Activated CD4-positive, alpha-beta T cell treated with anti-CD3 and anti-CD28 coated beads, Interleukin-2, amount 10 ng/mL, durations not matched to agents 24 days and 14 days (primary cell): ENCODE measurements at places on chromosomes 16 and 17. TPM values are rescaled to one million over a fixed set of nuclear protein-coding genes. Genes with fewer than 3 reads are reported as not detected.

The YBX2 gene
- total RNA-seq, result 0.21 and 0.33 TPM in 2 replicates

DNA sequence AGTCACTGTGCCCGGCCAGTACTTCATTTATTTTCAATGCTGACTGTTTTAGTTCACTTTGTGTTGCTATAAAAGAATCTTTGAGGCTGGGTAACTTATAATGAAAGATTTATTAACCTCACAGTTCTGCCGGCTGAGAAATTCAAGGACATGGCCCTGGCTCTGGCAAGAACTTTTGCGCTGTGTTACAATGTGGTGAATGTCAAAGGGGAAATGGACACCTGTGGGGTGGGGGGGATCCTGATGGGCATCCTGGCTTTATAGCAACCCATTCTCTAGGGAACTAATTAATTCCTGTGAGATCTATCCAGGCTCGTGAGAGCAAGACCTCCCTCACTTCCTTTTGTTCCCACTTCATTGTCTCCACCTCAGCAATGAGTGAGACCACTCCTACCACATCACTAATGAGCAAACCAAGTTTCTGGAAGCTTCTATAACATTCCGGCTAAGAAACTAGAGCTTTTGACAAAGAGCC is 17.1 kb upstream of the CDH3 start:
- DNase-seq, result no peak

- peak; percentile 60 for DNase-seq
Observed at GRCh38 chr16:89562939-89563338, 2.5 kb downstream of the RPL13 start.

The UNC13D gene
- total RNA-seq, result 158 and 161 TPM in 2 replicates

- no peak for DNase-seq
Observed at GRCh38 chr17:7094652-7095019, 14.6 kb upstream of the CLEC10A start.

The IGSF6 gene
- total RNA-seq, result not detected in 2 replicates

DNA sequence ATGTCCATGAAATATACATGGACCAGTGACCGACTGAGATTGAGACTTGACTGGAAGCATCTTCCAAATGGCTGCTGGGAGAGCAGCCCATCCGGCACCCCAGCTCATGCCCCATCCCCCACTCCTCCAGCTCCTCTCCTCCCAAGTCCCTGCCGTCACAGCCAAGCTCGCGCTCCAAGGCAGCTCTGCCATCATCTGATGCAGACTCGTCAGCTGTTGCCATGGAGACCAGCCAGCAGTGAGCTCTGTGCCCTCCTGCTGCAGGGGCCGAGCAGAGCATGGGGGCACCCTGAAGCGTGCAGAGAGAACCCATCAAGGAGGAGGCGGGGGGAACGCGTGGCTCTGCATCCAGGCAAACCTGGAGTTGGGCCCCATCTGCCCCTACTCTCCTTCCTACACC is 74.5 kb upstream of the TNRC6C start:
- DNase-seq, result no peak

DNA sequence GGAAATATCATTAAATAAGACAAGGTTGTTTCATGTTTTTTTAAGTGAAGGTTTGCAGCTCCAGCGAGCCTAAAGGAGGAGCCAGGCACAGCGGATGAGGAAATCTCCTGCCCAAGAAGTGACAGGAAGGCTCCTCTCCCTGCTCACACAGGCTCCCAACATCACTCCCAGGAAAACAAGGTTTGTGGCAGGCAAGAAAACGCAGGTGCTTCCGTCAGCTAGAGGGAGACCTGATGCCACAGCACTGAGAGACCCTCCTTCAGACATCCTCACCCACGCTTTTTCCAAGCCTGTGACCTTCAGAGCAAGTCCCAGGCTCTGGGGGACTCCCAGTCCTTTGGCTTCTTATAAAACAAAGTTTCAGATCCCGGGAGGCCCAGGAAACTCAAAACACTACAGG is 89.7 kb downstream of the ZNF423 start:
- no peak for DNase-seq

GRCh38 chr16:58346831-58347371 is 45.4 kb upstream of the GINS3 start:
- DNase-seq, result no peak

GRCh38 chr16:81782236-81782635 is 3.1 kb downstream of the PLCG2 start:
- no peak for DNase-seq

GRCh38 chr17:37361543-37361942 is 14.2 kb upstream of the C17orf78 start:
- no peak for DNase-seq

DNA sequence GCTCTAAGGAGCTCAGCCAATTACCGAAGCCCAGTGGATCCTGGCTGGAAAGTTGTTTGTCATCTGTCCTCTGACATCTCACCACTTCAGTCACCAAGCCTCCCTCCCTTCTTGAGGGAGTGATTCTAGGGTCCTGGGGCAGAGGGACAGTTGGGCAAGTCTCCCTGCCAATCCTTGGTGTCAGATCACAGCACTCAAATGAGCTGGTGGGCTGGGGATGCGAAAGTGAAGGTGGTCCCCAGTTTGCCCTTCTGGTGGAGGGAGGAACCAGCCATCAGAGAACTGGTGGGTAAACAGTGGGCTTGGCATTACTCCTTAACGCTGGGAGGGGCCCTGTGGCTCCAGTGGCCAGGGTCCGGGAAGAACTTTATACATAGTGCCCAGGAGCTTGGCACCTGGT is 4.4 kb upstream of the CALB2 start:
- DNase-seq, result no peak

- DNase-seq, result peak; percentile 91
Observed at GRCh38 chr17:4498461-4499397, at the start of gene SPNS2. SPNS2 (plus strand) TSS chr17:4498881; CDS start chr17:4499048, 167 bp downstream.

The IL17C gene
- not detected in 2 replicates for total RNA-seq

GRCh38 chr16:56910654-56911539 is 21.0 kb upstream of the HERPUD1 start:
- DNase-seq, result peak; percentile 62
